ENCODE measurements at places on chromosomes 6 and 20.

DNA sequence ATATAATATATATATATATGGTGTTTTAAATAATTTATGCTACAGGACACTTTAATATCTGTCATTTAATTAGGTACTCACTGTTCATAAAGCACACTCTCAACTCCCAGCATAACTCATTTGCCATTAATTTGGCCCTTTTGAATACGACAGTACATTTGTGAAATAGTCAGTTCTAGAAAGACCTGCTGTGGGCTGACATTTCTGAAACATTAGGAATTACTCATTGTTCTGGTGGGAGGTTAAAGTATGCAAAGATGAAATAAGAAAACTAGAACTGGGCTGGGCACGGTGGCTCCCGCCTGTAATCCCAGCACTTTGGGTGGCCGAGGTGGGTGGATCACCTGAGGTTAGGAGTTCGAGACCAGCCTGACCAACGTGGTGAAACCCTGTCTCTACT is 497.5 kb downstream of the UTRN start:
- no peak for DNase-seq

- no peak for DNase-seq
These were observed 132.7 kb upstream of the LRFN2 start for GRCh38 chr6:40719671-40720374.

GRCh38 chr20:672963-673602 is 2.5 kb downstream of the SCRT2 start:
- DNase-seq = no peak

DNA sequence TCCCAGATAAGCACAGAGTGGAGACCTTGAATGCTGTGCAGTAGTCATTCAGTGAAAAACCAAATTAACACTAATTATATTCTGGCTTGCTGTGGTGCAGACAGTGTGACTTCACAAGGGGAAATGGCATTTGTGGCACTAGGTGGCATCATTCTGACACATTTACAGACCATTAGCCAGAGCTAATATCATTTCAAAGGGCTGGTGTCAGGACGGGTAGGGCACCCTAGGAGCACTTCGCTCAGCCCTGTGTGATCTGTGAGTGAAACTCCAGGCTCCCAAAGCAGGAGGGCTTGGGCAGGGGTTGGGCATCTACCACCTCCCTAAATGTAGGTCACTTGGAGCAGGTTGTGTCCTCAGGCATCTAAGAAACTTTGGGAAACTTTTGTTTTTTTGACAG is 555.8 kb downstream of the PKHD1 start:
- no peak for DNase-seq

- peak; percentile 53 for DNase-seq
These were observed 15.4 kb upstream of the IP6K3 start for GRCh38 chr6:33761922-33762629.

DNA sequence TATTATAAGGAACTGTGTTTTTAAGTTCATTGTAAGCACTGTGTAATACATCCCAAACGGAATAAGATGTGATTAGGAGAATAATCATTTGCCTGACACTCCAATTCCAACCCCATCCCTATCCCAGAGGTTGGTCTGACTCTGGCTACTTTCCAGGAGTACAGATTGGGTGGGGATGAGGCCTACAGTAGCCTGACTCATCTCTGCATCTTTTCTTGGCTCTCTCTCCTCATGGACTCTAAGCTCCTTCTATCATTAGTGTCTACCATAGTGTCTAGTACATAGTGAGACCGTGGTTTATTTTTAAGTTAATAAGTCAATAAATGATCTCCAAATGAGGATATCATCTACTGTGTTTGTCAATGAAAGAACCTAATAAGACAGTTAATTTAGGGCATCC is 92.2 kb upstream of the CNKSR3 start:
- no peak for DNase-seq

GRCh38 chr6:38178584-38178886 is 359.0 kb downstream of the ZFAND3 start:
- DNase-seq = no peak

DNA sequence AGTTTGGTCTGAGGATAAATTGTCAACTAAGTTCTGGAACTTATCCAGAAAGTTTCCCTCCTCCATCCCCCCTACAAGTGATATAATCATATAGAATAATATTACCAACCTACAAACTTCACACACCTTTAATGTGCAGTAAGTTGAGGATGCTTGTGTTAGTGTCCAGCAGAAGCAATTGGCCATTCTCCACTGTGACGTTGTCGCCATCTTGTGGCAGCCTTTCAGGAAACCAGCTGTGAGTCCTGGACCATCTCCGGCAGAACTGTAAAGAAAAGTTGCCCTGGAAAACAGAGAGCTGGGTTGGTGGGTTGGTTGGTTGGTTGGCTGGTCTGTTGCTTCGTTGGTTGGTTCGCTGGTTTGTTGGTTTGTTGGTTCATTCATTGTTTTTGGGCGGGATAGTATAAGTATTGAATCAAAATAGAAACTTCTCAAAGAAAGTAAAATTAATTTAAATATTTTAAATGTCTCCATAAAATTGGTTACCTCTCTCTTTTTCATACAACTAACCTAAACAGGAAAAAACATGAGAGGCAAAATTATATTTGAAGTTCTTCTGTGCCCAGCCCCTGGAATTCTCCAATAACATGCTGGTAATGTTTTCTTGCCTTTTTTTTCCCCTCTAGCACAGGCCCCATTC is 127.5 kb downstream of the PKHD1 start:
- peak; percentile 27 for DNase-seq

DNA sequence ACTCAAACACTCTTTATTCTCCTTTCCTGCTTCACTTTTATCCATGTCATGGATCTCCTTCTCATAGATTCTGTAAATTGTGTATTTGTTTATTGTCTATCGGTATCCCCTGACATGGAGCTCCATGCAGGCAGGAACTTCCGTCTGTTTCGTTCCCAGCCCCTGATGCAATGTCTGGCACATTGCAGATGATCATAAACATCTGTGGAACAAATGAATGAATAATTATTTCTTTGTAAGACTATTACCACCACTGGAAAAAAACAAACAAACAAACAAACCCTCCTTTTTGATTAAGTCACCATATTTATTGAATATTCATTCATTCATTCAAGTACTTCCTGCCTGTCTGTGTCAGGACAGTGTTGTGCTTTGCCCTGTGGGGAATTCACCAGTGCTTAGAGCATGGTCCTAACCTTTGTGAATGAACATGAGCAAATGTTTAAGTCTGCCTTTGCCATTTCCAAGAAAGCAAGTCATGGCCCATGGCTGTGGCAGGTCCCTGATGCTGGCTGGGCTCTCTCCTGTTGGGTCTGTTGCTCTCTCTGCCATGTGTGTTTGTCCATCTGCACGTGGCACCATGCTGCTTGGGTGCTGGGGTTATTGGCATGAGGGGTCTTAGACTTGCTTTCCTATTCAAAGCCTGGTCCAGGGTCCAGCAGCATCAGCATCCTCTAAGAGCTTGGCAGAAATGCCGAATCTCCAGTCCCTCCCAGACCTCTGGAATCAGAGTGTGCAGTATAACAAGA is 47.5 kb upstream of the NAA20 start:
- no peak for DNase-seq

DNA sequence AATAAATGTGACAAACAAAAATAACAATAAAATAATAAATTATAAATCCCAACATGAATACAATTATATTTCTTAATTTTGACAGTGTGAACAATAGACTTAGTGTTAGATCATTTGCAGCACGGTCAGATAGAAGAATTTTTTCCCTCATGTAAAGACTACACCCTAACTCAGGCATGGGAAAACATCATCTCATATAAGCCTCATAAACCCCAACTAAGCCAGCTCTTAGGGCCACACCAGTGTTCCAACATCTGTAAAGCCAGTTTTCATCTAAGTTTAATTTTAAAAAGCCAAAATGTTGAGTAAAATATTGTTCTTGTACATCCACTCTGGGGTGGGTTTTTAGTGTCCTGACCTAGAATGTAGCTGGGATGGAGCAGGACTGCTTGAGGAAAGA is 167.4 kb downstream of the QRSL1 start:
- DNase-seq = no peak

DNA sequence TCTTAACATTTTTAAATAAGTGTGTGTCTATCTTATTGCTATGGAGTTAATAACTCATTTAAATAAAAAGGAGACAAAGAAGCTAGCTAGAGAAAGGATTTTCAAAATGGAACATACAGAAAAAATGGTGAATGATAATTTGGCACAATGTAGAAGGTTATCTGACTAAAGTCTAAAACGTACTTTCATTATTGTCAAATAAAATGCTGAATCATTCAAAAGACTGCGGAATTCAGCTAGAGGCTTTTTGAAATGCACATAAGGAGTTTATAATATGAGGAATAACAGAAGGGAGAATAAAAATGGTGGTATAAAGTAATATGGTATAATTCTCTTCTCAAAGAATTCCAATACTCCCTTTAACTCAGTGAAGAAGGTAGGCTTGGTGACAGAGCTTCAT is 597.9 kb downstream of the KHDRBS2 start:
- DNase-seq = no peak

GRCh38 chr6:143059663-143060353 is 881 bp upstream of the AIG1 start:
- no peak for DNase-seq

GRCh38 chr20:38907918-38908677 is 18.1 kb upstream of the FAM83D start:
- DNase-seq = no peak

DNA sequence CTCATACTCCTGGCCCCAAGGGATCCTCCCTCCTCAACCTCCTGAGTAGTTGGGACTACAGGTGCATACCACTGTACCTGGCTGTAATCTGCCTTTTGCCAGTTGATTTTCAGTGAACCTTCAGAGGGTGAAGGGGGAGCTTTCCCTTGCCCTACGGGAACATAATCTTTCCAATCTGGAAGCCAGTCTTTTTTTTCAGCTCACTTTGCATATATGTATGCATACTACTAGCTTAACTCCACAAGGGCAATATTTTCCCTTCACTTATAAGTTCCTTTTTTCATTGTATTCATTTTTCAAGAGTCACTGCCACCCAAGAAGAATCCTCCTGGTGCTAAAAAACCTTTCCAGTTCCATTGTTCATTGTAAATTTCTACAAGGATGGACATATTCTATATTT is 53.4 kb upstream of the GCM1 start:
- DNase-seq = no peak

DNA sequence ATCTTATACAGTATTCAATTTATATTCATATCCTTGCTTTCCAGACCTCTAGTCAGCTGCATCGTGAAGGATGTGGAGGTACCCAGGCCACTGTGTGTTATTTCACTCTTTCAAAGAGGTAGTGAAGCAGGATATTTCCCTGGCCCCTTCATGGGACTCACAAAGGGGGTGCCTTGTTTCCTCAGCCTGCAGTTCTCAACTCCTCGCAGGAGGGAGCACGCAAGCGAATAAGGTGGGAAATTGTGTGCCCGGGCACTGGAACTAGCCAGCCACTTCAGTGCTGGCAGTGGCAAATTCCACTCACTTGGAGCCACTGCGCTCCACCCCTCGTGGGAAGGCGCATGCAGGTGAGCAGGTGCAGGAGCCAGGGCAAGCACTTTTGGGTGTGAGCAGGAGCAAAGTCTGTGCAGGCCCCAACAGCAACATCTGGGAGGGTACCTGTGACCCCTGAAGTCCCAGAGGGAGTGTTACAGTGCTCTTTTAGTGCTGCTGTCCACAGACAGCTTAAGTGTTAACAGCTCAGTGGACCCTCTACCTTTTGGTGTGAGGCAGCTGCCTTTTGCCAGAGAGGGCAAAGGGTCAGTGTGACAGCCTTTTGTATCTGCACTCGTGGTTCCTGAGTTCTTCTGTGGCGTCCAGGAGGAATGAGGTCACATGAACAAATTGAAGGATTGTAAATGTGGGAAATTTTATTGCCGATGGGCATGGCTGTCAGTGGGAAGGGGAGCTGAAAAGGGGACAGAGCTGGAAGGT is 49.4 kb upstream of the FAM135A start:
- DNase-seq = no peak

- no peak for DNase-seq
These were observed 14.5 kb upstream of the KCNK5 start for GRCh38 chr6:39243809-39244208.

DNA sequence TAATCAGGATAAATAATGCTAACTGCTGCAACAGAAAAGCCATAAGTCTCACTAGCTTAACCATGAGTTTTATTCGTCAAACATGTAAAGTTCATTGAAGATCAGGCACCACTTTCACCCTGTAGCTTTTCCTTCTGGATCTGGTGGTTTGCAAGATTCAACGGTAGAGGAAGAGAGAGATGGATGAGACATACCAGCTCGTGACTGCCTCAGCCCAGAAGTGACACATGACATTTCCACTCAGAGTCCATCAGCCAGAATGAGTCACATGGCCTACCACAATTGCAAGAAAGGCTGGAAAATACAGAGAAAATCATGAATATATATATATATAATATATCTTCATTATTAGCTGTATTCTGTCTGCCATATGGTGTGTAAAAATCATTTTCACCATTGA is 29.0 kb downstream of the SPTLC3 start:
- no peak for DNase-seq

DNA sequence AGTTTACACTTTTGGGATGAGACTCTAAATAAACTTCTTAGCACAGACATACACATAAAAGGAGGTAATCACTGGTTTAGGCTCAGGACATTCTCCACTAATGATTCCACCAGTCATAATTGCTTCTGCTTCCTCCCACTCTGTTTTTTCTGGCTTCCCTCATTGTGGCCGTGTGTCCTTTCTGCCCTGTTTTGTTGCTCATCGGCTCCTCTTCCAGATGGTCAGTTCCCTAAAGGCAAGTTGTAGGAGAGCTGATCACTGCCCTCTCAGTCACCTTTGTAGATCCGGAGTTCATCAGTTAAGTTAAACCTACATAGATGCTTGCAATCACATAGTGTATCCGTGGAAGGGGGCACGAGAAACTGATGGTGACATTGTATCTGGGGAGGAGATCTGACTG is 200.5 kb upstream of the ARG1 start:
- DNase-seq = no peak

DNA sequence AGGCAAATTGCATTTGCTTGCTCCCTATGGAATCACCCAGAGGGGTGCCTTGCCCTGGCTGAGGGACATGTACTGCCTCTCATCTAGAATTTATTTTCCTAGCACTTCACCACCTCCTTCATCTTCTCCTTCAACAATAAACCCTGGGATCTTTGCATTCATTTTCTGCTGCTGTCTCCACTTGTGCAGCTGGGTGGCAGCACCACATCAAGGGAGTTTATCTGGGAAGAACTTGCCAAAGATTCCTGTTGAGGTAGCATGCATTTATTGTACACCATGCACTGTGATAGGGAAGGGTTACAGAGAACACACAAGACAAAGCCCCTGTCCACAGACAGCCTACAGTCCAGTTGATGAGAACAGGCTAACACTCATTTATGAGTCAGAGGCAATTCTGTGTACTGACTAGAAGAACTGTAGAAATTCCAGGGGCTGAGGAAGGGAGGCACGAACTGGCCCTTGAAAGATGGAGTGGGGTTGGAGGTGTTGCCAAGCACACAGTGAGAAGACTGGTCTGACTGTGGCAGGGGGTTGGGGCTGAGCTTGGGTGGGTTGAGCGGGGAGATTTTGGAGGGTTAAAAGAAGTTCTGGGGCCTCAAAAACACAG is 17.5 kb downstream of the C20orf173 start:
- DNase-seq = no peak

GRCh38 chr20:45410887-45411286 is 2.8 kb downstream of the DBNDD2 start:
- no peak for DNase-seq
